ENCODE measurements at places on chromosomes 11 and 22.
A peak's percentile ranks its signal among the peaks of the same experiment; 100 is the strongest.

DNA sequence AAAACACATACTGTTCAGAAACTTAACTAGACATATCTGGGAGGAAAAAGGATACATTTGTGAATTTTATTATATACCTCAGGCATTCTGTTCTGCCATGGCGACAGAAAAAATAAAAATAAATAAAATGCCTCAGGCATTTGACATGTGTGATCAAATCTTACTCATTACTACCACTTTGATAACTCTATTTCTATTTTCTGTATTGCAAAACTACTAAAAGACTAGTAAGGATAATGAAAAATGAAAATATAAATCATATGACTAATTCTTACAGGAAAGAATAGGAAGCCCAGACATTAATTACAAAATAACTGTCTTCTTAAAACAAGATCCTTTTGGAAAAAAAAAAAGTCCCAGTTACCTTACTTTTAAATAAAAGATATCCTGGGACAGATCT is 5.3 kb downstream of the PICALM start:
- H3K27me3 ChIP-seq = no peaks in the 10 kb centered on the region
- peak overlapping the region; percentile 36 for H3K4me3 ChIP-seq
- H3K27ac ChIP-seq = peak overlapping the region; percentile 59
- peaks cover 15% of the 10 kb centered on the region for H3K36me3 ChIP-seq
- DNase-seq = no peak
- peaks cover 66% of the 10 kb centered on the region for H3K4me1 ChIP-seq

GRCh38 chr11:14764579-14765527 is 121.2 kb downstream of the PDE3B start:
- H3K4me3 ChIP-seq = peak overlapping the region; percentile 41
- no peak overlapping the region for H3K27ac ChIP-seq
- no peaks in the 10 kb centered on the region for H3K36me3 ChIP-seq
- peaks cover 45% of the 10 kb centered on the region for H3K4me1 ChIP-seq
- DNase-seq = peak; percentile 58
- H3K27me3 ChIP-seq = no peaks in the 10 kb centered on the region

DNA sequence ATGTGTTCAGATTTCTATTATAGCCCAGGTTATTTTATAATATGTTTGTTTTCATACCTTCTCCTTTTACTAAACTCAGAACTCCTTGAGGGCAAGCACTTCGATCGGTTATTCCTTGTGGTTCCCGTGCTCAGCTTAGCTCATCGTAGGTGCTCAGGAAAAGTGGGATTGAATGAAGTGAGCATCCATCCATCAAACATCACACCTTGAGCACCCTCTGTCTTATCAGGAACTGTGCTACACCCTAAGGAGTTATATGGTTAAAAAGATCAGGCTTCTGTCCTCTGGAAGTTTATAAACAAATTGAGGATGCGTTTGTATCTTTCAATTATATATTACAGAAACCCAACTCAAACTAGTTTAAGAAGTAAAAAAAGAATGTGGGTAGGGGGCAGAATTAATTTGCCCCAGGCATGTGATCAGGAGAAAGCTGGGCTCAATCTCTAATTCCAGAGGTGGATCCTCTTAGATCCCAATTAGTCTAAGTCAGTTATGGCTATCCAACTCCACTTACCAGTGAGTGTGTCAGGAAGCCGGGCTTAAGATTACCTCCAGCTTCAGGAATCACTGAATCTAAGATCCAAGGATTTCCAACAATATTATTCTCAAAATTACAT is 59.9 kb upstream of the RRAS2 start:
- no peaks in the 10 kb centered on the region for H3K27me3 ChIP-seq
- H3K36me3 ChIP-seq = no peaks in the 10 kb centered on the region
- no peak overlapping the region for H3K4me3 ChIP-seq

DNA sequence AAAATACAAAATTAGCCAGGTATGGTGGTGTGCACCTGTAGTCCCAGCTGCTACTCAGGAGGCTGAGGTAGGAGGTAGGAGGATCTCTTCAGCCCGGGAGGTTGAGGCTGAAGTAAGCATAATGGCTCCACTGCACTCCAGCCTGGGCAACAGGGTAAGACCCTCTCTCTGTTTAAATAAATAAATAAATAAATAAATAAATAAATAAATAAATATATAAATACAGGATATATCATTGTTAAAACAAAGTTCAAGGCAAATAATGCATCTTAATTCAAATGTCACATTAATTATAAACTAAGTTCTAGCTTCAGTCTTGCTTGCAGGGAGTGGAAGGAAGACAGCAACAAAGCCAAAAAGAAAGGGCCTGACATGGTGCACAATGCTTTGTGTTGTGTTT is 44.5 kb upstream of the PANX1 start:
- H3K27ac ChIP-seq = no peak overlapping the region
- no peak for DNase-seq
- no peak overlapping the region for H3K4me3 ChIP-seq
- peaks cover 15% of the 10 kb centered on the region for H3K27me3 ChIP-seq

DNA sequence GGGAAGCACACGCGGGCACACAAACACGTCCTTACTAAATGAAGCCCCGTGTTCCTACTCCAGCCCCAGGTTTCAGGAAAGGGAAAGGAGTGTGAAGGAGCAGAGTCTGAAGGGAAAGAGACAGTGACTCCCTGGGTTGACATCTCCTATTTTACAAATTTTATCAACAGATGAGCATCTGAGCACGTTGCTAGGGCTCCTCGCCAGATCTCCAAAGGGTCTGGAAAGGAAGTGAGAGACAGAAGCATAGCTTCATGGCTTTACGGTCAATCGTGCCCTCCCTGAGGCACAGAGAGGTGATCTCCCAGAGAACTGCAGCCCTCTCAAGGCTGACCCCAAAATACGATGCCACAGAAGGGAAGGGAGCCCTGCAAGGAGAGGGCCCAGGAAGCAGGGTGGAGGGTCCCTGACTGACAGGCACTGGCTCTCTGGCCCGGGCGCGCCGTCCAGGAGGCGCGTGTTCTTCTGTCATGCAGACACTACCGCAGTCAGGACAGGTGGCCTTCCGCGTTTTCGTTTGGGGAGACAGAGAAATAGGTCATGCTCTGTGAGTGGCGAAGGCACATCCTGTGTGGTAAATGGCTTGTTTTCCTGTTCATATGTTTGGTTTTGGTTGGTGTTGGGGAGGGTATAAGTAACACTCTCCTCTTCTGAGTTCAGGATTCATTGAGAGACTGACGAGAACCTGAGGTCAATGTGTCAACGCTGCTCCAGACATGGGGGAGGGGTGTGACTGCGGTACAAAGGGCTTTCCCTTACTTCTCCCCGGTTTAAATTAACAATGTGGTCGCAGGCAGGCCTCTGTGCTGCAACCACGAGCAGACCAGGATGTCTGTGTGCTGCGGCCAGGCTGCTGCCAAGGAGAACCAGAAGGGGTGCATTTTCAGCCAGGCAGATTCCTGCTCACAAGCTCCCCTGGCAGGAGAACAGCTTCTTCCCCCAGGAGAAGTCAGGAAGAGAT is 813.3 kb downstream of the OPCML start:
- peaks cover 3% of the 10 kb centered on the region for H3K27me3 ChIP-seq
- DNase-seq = peak; percentile 61
- H3K4me3 ChIP-seq = peak overlapping the region; percentile 32

DNA sequence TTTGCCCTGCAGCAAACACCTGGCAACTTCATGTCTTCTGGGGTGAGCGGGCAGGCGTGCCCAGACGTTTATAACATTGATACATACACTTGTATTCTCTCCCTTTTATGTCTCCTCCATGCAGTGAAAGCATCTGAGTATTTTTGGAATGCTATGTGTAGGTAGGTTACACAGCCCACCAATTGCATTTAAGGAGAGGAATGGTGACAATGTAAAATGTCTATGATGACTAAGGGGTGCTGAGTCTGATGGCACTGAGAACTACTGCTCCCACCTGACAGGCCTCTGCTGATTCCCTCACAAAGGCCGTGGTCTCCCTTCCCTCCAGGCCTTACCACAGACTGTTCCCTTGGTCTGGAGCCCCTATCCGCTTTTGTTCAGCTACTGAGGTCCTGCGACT is 22.9 kb upstream of the RASL10A start:
- peaks cover 19% of the 10 kb centered on the region for H3K36me3 ChIP-seq
- H3K27me3 ChIP-seq = no peaks in the 10 kb centered on the region
- no peak overlapping the region for H3K4me3 ChIP-seq
- DNase-seq = no peak
- no peaks in the 10 kb centered on the region for H3K4me1 ChIP-seq

GRCh38 chr22:29260601-29261315 is 7.0 kb downstream of the RHBDD3 start:
- no peaks in the 10 kb centered on the region for H3K4me1 ChIP-seq
- H3K36me3 ChIP-seq = peaks cover 3% of the 10 kb centered on the region
- DNase-seq = no peak
- H3K27ac ChIP-seq = no peak overlapping the region
- no peaks in the 10 kb centered on the region for H3K27me3 ChIP-seq

Data from activated naive CD4-positive, alpha-beta T cell treated with anti-CD3 and anti-CD28 coated beads for 36 hours (primary cell).